ENCODE measurements at places on chromosomes 16 and 17.
A peak's percentile ranks its signal among the peaks of the same experiment; 100 is the strongest.

GRCh38 chr17:63317166-63317840, 128.8 kb downstream of the CYB561 start:
- DNase-seq: no peak

GRCh38 chr17:78817123-78817522, 23.5 kb downstream of the USP36 start:
- no peak for DNase-seq

DNA sequence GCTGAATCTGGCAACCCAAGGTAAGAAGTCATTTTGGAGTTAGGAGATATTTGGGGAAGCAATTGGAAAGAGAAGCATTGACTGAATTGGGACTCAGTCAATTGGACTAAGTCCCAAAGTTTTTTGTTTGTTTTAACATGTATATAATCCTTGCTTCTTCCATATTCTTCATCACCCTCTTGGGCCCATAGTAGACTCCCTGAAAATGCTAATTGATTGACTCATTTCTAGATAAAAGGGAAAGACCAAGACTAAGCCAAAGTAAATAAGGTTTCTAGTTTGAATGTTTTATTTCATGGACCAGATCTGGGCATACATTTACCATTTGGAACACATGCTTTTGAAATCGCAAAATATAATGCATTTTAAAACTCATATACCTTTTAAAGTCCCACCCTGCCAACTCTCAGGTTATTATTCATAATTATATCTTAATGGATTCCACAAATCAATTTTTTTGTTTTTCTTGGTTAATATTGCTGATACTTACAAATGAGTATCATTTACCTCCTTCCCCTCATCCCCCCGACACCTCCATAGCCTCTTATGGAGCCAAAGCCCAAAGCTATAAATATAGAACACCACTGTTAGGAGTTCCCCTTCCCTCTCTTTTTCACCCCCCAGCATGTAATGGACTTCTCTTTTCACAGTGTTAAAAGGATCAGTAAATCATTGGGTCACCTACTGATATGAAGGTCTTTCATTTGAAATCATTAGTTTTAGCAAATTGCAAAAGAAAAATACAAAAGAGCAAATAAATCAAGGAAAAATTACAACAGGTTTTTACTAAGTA, 674.0 kb upstream of the SOX9 start:
- no peak for DNase-seq

DNA sequence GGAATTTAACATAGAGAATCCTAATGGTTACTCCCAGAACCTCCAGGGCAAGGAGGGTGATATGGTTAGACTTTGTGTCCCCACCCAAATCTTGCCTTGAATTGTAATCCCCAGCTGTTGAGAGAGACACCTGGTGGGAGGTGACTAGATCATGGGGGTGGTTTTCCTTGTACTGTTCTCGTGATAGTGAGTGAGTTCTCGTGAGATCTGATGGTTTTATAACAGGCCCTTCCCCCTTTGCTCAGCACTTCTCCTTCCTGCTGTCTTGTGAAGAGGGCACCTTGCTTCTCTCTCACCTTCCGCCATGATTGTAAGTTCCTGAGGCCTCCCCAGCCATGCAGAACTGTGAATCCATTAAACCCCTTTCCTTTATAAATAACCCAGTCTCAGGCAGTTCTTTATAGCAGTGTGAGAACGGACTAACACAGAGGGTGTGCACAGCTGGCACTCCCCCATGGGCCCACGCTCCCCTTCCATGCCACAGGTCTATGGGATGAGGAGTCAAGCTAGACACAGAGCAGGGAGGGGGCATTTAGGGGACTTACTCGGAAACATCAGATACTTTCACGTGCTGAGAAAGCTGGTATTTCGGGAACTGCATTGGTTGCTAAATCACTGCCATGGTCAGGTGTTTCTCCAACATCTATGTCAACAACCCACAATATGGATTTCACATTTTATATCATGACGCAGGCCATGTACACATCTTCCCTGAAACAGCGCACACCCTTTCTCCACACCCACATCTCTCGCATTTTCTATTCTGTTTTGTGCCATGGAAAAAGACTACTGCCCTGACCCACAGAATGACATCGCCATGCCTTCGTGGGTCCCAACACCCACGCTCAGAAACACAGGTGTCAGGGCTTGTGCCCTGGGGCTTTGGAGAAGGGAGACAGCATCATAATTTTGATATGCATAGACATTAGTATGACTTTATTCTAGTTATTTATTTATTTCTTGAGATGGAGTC, 199.1 kb upstream of the GSE1 start:
- no peak for DNase-seq

- DNase-seq: no peak
These were observed 220.3 kb downstream of the PRKCA start for GRCh38 chr17:66522591-66523272.

DNA sequence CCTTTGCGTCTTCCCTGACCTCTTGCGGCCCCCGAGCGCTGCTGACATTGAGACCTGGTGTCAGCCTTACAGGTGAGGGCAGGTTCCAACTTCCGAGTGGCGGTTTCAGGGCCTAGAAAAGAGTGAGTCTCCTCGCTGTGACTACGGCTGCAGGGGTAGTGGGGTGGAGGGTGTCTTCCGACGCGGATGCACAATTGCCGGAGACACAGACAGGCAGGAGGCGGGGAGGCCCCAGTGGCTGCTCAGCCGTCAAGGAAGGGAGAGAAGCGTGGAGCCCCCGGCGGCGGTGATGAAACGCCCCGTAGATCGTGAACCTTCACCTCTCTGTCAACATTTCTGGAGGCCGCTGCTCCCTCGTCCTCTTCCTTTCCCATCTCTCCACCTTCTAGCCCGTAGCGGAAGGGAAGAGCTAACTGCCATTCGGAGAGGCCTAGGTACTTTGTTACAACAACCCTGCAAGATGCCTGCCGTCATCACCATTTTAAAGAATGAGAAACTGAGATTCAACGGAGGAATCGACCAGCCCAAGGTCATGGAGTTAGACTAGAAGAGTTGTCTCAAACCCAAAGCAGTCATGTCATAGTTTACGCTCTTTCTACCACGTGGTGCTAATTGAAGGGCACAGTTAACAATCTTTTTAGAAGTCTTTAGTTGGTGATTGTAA, 485 bp downstream of the DNAJA3 start:
- DNase-seq: peak; percentile 49

All from HuH-7 (cell line).